ENCODE measurements at places on chromosomes 6 and 20.

GRCh38 chr6:152305672-152306071, 331.5 kb downstream of the SYNE1 start:
- peaks cover 20% of the 10 kb centered on the region for H3K4me1 ChIP-seq
- H3K36me3 ChIP-seq, result peaks cover 22% of the 10 kb centered on the region
- H3K27ac ChIP-seq, result no peak overlapping the region
- DNase-seq, result no peak
- peaks cover 8% of the 10 kb centered on the region for H3K27me3 ChIP-seq
- no peak overlapping the region for H3K4me3 ChIP-seq

- H3K4me1 ChIP-seq, result no peaks in the 10 kb centered on the region
- peaks cover 1% of the 10 kb centered on the region for H3K27me3 ChIP-seq
- no peak overlapping the region for H3K27ac ChIP-seq
- no peaks in the 10 kb centered on the region for H3K36me3 ChIP-seq
- H3K4me3 ChIP-seq, result no peak overlapping the region
Measured at GRCh38 chr6:12298017-12298978, 8.1 kb downstream of the EDN1 start.

DNA sequence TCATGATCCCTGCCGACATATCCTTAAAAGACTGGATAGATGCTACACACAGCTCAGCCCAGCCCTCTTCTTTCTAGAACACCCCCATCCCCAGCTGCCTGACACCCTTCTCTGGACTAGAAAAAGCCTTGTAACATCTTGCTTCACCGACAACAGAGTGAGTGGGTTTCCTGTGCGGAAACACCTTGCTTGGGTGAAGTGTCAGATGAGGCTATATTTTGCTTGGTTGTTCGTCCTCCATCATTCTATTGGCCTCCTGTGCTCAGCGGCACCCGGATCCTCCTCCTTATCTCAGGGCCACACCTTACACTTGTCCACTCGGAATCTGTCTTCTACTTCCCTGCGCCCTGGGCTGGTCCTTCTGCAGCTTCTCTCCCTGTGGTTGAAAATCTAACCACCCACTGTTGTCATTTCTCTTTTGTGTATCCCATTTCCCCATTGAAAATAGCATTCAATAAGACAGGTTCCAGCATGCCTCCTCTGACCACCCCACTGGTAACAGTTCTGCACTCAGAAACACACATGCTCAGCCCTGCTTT, 101.3 kb upstream of the MLN start:
- H3K4me1 ChIP-seq, result peaks cover 79% of the 10 kb centered on the region
- H3K27me3 ChIP-seq, result peaks cover 22% of the 10 kb centered on the region
- no peaks in the 10 kb centered on the region for H3K36me3 ChIP-seq
- H3K27ac ChIP-seq, result peak overlapping the region; percentile 87
- peak overlapping the region; percentile 82 for H3K4me3 ChIP-seq
- DNase-seq, result peak; percentile 83

DNA sequence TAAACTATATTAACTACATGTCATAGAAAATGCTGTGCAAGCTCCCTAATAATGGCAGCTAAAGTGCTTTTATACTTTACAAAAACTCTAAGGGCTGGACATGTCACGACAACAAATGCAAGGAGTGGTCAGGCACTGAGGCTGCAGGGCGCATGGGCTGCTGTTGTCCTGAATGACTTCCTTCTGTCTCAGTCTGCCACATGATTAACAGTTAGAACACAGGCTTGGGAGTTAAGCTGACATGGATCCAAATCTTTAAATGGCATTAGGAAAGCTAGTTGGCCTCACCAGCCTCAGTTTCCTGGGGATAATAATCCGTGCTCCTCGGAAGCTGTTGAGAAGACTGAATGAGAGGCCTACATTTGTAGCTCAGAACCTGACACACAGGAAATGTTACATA, 57.4 kb downstream of the PREP start:
- H3K4me3 ChIP-seq, result no peak overlapping the region
- H3K36me3 ChIP-seq, result peaks cover 18% of the 10 kb centered on the region
- H3K4me1 ChIP-seq, result peaks cover 6% of the 10 kb centered on the region
- no peak overlapping the region for H3K27ac ChIP-seq
- no peaks in the 10 kb centered on the region for H3K27me3 ChIP-seq
- DNase-seq, result no peak

DNA sequence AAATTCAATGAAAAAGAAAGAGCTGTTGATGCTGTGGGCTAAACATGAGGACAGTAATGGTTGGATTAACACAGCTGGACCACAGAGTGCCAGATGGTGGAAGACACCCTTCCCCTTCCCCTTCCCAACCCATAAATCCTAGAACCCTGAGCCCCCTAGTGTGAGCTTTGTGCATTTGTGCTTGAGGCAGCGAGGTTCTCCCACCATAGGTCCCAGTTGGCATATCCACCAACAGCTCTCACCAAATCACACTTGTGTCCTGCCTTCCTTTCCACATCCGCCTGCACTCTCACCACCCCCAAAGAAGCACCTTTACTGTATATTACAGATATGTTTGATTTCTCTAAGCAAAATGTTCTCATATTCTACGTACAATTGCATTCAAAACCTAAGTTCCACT, 32.8 kb upstream of the HBS1L start:
- H3K36me3 ChIP-seq, result no peaks in the 10 kb centered on the region
- H3K4me1 ChIP-seq, result peaks cover 37% of the 10 kb centered on the region
- peak overlapping the region; percentile 45 for H3K27ac ChIP-seq
- DNase-seq, result no peak
- H3K27me3 ChIP-seq, result no peaks in the 10 kb centered on the region

DNA sequence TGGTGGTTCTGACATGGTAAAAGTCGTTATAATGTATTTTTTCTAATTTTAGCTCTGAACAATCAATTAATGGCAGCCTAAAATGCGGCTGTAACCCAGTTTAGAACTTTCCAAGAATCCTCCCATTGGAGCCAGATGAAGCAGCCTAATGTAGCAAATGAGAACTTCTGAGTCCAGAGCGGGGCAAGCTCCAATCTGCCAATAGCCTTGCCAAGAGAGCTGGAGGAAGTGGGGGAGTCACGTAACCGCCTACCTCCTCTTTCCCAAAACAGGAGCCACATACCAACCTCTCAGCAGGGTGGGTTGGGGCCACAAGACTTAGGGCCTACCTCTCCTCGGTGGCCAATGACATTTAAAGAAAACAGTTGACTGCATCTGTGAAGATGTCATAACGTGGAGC, 230.6 kb downstream of the SOD2 start:
- H3K4me1 ChIP-seq, result peaks cover 1% of the 10 kb centered on the region
- no peak overlapping the region for H3K27ac ChIP-seq
- H3K27me3 ChIP-seq, result no peaks in the 10 kb centered on the region
- no peak overlapping the region for H3K4me3 ChIP-seq
- no peak for DNase-seq

- H3K4me3 ChIP-seq, result no peak overlapping the region
- H3K36me3 ChIP-seq, result no peaks in the 10 kb centered on the region
- DNase-seq, result no peak
- H3K4me1 ChIP-seq, result no peaks in the 10 kb centered on the region
Measured at GRCh38 chr6:55617272-55617671, 38.3 kb upstream of the HMGCLL1 start.

DNA sequence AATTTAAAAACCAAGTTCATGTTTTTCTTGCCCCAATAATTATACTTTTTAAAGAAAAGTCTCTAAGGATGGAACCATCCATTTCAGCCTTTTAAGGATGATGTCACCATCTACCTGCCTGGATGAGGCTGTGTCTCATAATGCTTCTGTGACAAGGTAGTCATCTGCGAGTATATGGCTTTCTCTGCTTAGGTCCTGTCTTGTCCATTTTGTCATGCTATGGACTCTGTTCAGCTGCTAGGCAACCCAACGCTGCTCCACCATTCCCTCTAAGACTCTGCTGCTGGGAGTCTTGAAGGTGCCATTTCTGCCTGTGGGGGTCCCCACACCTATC, 459.8 kb upstream of the RUNX2 start:
- no peak overlapping the region for H3K27ac ChIP-seq
- peaks cover 2% of the 10 kb centered on the region for H3K27me3 ChIP-seq
- no peak overlapping the region for H3K4me3 ChIP-seq
- H3K36me3 ChIP-seq, result peaks cover 14% of the 10 kb centered on the region

DNA sequence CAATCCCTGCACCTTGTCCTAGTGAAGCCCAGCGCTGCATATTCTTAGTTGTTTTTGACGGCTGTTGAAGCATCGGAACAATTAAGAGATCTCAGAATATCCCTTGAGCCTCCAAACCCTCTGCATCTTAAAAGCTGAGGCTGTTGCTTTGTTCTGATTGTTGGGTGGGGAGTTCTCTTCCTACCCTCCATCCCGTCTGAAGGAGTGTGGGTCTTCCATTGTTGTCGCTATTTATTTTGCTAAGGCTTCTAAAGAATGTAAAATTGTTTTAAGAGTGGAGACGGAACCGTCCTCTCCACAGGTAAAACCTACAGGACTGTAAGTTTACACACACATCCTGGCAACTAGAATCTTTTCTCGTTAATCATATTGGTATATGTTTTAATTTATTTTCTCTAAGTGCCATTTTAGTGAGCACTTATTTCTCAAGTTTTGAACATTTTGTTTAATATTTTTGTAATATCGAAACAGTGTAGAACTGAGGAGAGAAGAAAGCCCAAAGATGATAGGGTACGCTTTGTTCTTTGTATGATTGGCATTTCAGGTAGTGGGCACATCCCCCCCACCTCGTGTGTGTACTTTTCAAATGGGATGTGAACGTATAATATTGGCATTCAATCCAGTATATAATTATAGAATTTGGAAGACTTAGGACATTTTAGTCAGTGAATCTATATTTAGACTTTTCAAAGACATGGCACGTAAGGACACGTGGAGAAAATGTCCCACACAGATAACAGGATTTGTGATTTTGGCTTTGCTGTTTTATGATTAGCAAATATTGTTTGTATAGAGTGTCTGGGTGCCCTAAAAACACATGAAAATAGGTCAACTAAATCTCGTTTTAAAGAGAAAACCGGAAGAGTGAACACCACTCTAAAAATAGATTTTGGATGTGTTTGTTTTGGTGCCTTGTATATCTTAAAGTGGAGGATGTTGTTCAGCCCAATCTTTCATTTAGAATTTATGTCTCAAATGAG, 1.3 kb downstream of the RNF146 start:
- H3K27ac ChIP-seq, result peak overlapping the region; percentile 100
- H3K4me3 ChIP-seq, result peak overlapping the region; percentile 92
- DNase-seq, result peak; percentile 1
- H3K27me3 ChIP-seq, result peaks cover 8% of the 10 kb centered on the region
- H3K36me3 ChIP-seq, result no peaks in the 10 kb centered on the region

DNA sequence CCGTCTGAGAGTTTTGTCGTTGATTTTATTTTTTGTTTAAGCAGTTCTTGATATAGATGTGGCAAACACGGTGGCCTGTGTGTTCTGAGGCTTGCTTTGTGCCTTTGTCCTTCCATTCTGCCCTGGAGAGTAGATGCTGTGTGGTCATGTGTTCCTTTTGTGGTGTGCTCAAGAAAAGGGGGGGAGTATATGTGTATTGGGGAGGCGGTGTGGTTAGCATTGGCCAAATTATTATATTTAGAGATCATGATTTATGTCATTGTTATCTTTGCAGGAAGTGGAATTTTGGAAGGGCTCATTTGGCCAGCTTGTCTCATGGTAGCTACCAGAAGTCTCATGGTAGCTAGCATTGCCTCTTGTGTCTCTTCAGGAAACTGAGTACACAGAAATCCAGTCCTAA, 16.4 kb downstream of the RREB1 start:
- H3K4me1 ChIP-seq, result peaks cover 75% of the 10 kb centered on the region
- peaks cover 4% of the 10 kb centered on the region for H3K36me3 ChIP-seq
- peak overlapping the region; percentile 17 for H3K4me3 ChIP-seq
- no peaks in the 10 kb centered on the region for H3K27me3 ChIP-seq
- no peak overlapping the region for H3K27ac ChIP-seq

GRCh38 chr6:90103056-90103800, 193.4 kb downstream of the BACH2 start:
- H3K27me3 ChIP-seq, result peaks cover 10% of the 10 kb centered on the region
- peaks cover 7% of the 10 kb centered on the region for H3K4me1 ChIP-seq
- no peak overlapping the region for H3K27ac ChIP-seq
- no peaks in the 10 kb centered on the region for H3K36me3 ChIP-seq
- no peak for DNase-seq

DNA sequence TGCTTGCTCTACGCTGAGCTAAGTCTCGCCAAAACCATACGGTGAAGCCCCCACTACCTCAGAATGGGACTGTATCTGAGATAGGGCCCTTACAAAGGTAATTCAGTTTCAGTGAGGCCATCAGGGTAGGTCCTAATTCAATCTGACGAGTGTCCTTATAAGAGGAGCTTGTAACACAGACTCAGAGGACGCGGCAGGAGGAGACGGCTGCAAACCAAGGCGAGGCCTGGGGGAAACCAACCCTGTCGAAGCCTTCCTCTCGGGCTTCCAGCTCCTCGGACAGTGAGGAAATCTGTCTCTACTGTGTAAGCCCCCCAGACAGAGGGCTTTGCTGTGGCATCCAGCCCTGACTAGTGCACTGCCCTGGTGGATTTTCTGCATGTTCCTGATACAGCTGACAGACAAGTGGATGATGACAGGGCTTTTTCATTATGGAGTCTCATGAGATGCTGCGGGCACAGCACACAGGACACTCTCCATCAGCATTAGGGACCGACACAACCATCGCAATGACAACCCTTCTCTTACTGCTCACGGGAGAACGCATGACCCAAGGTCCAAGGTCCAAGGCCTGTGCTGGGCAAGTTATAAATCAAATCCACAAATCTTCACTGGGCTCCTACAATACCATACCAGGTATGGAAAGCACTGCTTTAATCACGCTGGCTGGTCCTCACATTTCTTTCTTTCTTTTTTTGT, 48.2 kb downstream of the SSR1 start:
- H3K27me3 ChIP-seq, result peaks cover 4% of the 10 kb centered on the region
- no peak overlapping the region for H3K4me3 ChIP-seq
- H3K27ac ChIP-seq, result no peak overlapping the region
- H3K4me1 ChIP-seq, result peaks cover 23% of the 10 kb centered on the region

DNA sequence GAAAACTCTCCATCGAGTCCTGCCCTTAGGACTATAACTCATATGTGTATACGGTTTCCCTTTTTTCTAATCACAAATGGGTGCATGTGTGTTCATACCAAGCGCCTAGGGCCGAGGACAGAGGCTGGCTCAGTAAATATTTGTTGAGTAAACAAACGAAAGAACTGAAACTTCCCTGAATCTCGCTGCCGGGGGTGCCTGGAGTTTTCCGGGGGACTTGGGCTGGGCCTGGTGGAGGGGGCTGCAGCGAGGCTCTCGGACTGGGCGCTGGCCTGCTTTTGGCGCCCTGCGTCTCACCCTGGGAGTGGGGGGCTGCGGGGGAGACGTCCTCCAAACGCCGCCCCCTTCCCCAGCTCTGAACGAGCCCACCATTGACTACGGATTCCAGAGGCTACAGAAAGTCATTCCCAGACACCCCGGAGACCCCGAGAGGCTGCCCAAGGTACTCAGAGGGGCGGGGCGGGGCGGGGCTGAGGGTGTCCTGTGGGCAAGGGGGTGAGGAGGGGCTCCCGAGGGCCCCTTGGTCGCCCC, 49.0 kb downstream of the CPXM1 start:
- peaks cover 13% of the 10 kb centered on the region for H3K27me3 ChIP-seq
- H3K36me3 ChIP-seq, result peaks cover under 1% of the 10 kb centered on the region
- DNase-seq, result no peak
- H3K4me1 ChIP-seq, result peaks cover 38% of the 10 kb centered on the region

GRCh38 chr20:19976595-19977372, 40.4 kb upstream of the NAA20 start:
- DNase-seq, result no peak
- no peak overlapping the region for H3K4me3 ChIP-seq
